Testis (tissue), 5 donors: ENCODE measurements at places on chromosomes 4 and X.
A peak's percentile ranks its signal among the peaks of the same experiment; 100 is the strongest.

DNA sequence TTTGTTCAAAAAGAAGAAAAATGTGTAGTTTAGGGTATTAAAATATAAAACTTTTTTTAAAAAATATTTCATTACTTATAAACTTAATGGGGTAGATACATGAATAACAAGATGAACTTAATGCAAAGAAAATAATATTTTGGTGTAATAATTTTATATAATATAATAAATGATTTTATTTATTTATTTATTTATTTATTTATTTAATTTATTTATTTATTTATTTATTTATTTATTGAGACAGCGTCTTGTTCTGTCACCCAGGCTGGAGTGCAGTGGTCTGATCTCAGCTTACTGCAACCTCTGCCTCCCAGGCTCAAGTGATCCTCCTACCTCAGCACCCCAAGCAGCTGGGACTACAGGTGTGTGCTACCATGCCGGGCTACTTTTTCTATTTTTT, 20.8 kb upstream of the TEX13C start:
- no peak for DNase-seq

DNA sequence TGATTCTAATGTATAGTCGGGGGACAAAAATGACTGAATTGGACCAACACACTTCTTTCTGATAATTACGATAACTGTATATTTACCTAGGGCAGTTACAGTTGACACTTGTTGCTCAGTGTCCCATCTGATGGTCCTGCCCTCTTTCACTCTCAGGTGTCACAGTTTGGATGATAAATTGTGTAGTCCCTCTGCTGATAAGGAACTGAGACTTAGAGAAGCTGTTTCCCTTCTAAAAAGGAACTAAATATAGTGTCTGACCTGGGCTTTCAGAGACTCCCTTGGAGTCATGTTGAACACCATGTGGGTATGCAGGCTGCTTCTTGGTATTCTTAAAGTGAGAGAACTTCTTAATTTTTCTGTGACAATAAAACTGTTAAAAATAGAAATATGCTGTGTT, 23.7 kb upstream of the PNPLA4 start:
- DNase-seq = no peak

DNA sequence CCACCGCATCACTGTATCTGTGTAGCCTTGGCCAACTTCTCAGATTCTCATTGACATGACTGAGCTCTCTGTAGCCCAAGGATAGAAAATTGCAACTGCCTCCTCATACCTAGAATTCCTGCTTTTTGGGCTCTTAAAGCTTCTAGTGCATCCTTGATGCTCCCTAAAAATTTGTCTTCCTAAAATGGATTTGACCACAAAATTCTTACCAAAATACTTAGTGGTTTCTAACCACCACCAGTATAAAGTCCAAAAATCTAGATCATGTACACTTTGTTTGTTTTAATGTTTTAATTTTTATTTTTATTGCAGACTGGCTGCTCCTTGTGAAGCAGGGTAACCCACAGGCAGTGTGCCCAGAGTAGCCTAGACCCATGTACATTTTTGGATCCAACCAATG, 75.5 kb downstream of the TBC1D9 start:
- no peak for DNase-seq

DNA sequence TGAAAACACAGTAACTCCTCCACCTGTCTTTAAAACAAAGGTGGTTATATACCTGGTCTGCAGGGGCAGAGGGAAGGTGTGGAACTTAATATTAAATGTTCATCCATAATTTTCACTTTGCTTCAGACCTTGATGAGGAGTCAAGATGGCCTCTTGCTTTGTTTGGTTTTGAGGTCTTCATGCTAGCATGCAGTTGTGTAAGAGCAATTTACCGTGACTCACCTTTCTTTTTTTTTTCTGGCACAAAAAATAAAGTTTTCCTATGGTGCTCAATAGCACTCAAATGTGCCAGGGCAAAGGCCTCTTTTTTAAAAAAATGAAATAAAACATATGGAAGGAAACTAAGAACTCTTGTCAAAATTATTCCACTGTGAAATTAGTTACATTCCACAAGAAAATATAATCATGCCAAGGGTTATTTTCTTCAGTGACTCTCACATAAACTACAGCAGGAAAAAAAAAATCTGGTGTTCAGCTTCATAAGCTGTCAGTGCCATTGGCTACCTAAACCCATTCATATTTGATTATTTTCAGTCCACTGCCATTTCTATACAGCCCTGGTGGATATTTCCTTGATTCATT, 128.2 kb downstream of the SLC7A11 start:
- no peak for DNase-seq

GRCh38 chr4:2931512-2932301, 31.5 kb downstream of the NOP14 start:
- DNase-seq = no peak

- DNase-seq = no peak
These were observed 119.8 kb downstream of the SPCS3 start for GRCh38 chr4:176439611-176440010.

DNA sequence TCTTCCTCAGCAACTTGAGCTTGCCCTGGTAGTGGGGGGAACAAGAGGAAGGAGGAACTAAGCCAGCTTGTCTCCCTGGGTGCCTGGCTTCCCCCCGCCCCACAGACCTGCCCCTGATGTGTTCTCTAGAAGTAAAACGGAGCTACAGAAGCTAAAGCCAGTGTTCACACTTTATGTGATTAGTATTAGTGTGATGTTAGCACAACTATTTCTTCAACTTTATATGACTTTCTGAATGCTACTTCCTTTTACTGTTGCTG, 10.7 kb downstream of the RGS12 start:
- DNase-seq = no peak

- DNase-seq = no peak
These were observed 208.2 kb downstream of the TMA16 start for GRCh38 chr4:163702736-163703135.

GRCh38 chr4:174716986-174717770, 111.9 kb downstream of the GLRA3 start:
- DNase-seq = no peak

GRCh38 chr4:88802138-88802537, 104.5 kb upstream of the NAP1L5 start:
- no peak for DNase-seq

DNA sequence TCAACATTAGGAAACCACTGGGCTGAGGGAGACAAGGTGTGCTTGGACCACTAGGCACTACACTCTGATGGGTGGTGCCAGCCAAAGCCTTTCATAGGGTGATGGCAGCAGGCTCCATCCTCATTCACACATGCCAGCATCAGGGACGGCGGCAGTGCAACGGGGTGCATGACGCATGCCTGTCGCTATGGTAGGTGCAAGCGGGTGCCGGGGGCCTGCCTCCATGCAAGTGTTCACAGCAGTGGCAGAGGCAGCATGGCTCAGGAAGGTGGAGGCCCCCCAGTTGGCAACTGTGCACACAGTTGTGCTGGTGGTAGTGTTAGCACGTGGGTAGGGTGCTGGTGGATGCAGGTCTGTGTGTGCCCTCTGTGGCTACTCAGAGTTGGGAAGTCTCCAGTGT, 184.1 kb downstream of the RELL1 start:
- no peak for DNase-seq

DNA sequence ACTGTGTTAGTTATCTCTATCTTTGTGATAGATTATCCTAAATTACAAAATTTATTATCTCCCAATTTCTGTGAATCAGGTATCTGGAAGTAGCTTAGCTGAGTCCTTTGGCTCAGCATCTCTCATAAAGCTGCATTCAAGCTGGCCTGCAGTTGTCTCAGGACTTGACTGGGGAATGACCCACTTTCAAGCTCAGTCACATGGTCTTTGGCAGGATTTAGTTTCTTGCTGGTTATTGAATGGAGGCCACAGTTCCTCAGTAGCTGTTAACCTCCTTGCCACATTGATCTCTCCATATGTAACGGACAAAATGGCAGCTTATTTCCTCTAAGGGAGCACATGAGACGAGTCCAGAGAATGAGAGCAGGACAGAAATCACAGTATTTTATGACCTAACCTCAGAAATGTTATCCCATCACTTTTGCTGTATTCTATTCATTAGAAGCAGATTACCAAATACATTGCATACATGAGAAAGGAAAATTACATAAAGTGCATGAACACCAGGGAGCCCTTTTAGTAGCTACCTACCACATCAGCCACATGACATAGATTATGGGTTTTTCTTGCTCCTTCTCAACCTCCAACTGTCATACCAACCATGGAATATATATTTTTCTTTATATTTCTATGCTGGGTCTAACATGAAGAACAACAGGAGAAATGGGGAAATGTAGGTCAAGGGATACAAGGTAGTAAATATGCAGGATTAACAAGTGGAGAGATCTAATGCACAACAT, 730.1 kb downstream of the CCSER1 start:
- DNase-seq = no peak

GRCh38 chr4:53697016-53697685, 105.9 kb upstream of the LNX1 start:
- no peak for DNase-seq

DNA sequence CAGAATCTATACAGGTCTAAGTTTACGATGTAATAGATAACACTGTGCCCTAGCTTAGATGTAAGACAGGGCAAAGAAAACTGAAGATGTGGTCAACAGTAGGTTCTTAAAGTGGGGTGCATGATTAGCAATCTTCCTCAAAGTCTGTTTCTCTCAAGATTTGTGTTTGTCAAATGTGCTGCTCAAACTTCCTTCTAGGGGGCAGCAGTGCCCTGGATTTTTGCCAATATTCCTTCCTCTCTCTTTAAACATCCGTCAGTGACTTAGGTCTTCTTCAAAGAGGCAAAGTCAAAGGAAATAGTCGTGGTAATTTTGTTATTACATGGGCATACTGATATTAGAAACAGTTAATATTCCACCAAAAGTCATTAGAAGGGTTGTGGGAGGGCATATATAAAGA, 4.2 kb upstream of the PDHA2 start:
- no peak for DNase-seq

GRCh38 chr4:45776146-45776545, 347.7 kb downstream of the GABRG1 start:
- DNase-seq = no peak

- DNase-seq = no peak
These were observed 44.5 kb downstream of the MGST2 start for GRCh38 chr4:139710073-139710472.

- DNase-seq = no peak
These were observed 19.8 kb upstream of the ATXN3L start for GRCh38 chrX:13339607-13340006.

GRCh38 chr4:42080306-42080705, 72.1 kb downstream of the BEND4 start:
- no peak for DNase-seq

- DNase-seq = no peak
These were observed 93.3 kb upstream of the PDE5A start for GRCh38 chr4:119721878-119722277.

- no peak for DNase-seq
These were observed at the start of gene ANXA10 for GRCh38 chr4:168092176-168092712. ANXA10 (plus strand) TSS chr4:168092537; CDS start chr4:168092701, 164 bp downstream.

GRCh38 chrX:153728095-153728494, 3.4 kb downstream of the ABCD1 start:
- DNase-seq = no peak

DNA sequence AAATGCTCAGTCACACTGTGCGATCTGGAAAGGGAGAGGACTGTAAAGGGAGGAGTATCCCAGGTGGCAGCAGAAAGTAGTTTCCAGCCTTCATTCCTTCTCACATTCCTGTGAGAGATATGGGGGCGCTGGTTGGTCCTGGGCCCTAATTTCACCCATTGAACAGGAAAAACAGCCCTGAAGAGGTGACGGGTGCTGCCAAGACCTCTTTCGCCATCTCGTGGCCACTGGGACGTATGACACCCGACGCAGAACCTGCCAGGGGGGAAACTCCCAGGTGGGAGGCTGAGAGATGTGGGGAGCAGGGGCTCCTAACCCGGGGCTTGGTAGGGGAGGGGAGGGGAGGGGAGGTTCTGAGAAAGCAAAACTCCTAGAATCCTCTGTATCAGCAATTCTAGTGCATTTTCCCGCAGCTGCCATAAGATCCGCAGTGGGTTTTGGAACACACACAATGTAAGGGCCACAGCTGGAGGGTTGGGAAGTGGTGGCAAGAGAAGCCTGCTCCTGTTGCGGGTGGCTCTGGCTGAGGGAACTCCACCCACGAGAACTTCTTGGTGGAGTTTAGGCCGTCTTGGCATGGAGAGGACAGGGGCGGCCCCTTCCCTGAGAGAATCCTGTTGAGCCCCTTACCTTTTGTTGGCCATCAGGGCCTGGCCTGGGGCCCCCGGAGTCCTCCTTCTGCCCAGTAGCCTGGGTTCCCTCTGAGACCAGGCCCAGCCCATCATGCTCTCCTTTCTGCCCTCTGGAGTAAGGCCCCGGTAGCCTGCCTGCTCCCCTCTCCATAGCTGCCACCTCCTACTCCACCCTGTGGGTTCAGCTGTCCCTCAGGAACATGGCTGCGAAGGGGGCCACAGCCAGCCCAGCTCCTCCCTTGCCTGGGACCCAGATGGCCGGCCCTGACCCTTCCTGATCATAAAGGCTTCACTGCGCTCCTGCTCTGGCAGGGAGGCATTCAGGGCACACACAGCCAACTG, 134.1 kb downstream of the OR13H1 start:
- peak; percentile 25 for DNase-seq

GRCh38 chr4:110172972-110173371, 25.4 kb downstream of the ELOVL6 start:
- no peak for DNase-seq

DNA sequence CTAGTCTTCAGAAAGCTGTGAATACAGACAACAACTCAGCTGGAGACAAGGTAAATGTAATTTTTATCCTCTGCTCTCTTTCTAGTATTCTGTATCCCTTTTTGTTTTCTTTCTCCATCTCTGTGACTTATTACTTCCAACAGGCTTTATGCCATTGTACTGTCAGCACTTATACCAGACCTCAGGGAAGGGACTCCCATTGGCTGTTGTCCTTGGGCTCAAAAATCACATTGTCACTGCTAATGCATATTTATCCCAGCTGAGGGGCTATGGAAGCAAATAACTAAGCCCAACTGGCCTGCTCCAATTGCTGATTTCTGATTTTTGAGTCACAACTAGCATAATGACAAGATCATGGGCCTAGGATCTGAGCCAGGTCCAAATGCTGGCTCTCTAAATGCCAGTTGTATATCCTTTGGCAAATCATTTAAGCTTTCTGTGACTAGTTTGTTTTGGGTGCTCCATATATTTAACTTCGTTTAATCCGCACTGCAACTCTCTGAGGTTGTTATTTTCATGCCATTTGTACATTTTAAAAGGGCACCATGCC, 395.1 kb upstream of the GNPDA2 start:
- no peak for DNase-seq

DNA sequence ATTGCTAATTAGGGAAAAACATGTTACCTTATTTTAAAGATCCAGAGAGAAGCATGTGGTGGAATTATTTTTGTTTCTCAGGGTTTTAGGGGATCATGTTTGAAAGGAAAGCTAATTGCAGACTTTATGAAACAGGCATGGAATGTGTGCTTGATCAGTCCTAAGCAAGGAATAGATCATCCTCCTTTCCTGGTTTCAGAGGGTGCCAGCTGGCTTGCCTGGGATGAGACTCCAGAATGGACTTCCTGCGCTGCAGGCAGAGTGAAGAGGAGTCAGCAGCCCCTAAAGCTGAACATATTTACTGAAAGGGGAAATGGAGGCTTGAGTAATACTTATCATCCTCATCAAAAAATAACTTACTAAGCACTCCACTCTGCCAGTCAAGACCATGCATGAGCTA, 13.3 kb downstream of the FGF5 start:
- no peak for DNase-seq
